ENCODE measurements at places on chromosomes 5 and 9. TPM values are rescaled to one million over a fixed set of nuclear protein-coding genes. Genes with fewer than 3 reads are reported as not detected.

The OR1L8 gene
- not detected for total RNA-seq

The ANKRD20A1 gene
- total RNA-seq = not detected

The TMC1 gene
- total RNA-seq = 0.95 TPM

The PLEKHG4B gene
- 43.6 TPM for total RNA-seq

- DNase-seq = no peak
- H3K4me1 ChIP-seq = no peaks in the 10 kb centered on the region
- H3K27ac ChIP-seq = no peak overlapping the region
- H3K27me3 ChIP-seq = no peaks in the 10 kb centered on the region
- no peak overlapping the region for H3K4me3 ChIP-seq
These were observed 4.9 kb downstream of the SUSD1 start for GRCh38 chr9:112170235-112170634.

DNA sequence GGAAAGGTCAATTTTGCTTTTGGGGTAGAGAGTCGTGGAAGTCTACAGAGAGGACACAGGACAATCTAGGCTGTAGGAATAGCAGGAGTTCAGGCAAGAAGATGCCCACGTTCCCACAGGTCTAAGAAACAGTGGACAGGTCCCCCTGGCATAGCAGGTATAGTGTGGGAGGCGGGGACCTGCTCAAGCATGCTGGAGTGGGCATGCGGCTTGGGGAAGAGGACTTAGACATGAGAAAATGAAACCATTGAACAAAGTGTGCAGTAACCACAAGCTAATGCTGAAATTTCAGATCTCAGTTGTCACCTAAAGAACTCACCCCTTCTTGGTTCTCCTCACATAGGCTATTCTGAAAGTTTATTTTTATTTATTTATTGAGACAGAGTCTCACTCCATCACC lies 142.8 kb upstream of the EFNA5 start:
- no peak for DNase-seq
- H3K36me3 ChIP-seq = no peaks in the 10 kb centered on the region
- H3K27ac ChIP-seq = no peak overlapping the region
- peaks cover 18% of the 10 kb centered on the region for H3K4me1 ChIP-seq
- H3K4me3 ChIP-seq = no peak overlapping the region

DNA sequence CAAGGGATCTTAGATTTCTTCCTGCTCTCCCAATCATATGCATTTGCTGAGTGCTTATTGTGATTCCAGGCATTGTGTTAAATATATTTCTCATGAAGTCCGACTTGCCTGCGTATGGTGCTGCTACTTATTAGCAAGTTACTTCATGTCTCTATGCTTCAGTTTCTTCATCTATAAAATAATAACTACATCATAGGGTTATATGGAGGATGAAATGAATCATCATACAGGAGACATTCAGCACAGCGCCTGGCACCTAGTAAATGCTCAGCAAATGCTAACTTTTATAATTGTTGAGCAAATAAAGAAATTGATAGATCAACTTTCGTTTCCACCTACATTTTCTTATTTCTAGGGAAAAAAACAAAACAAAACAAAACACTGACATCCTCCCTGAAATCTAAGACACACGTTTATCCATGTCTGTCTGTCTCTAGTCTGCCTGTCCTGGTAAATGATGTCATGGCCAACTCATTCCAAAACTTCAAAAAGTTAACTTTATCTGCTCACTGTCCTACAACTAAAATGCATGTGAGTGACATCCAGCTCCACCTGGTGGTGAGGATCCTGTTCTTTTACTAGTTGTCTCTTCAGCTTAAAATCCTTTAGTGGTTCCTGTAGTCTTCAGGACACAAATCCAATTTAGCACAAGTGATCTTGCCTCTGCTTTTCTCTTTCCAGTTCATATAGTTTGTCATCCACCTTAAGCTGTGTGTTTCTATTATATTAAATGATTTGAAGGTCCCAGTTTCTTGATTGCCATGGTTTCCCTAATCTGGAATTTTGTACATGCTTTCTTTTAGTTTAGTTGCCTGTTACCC lies 27.7 kb downstream of the PPP3R2 start:
- H3K27me3 ChIP-seq = no peaks in the 10 kb centered on the region
- H3K36me3 ChIP-seq = peaks cover 24% of the 10 kb centered on the region
- no peak overlapping the region for H3K4me3 ChIP-seq

- H3K4me1 ChIP-seq = no peaks in the 10 kb centered on the region
- no peak overlapping the region for H3K27ac ChIP-seq
- DNase-seq = no peak
- no peaks in the 10 kb centered on the region for H3K36me3 ChIP-seq
- no peaks in the 10 kb centered on the region for H3K27me3 ChIP-seq
These were observed 61.0 kb upstream of the TEX48 start for GRCh38 chr9:114742947-114743346.

- peaks cover 7% of the 10 kb centered on the region for H3K4me1 ChIP-seq
- H3K4me3 ChIP-seq = no peak overlapping the region
- H3K36me3 ChIP-seq = no peaks in the 10 kb centered on the region
- no peaks in the 10 kb centered on the region for H3K27me3 ChIP-seq
- no peak overlapping the region for H3K27ac ChIP-seq
These were observed 65.0 kb downstream of the ST8SIA4 start for GRCh38 chr5:100838048-100838473.

DNA sequence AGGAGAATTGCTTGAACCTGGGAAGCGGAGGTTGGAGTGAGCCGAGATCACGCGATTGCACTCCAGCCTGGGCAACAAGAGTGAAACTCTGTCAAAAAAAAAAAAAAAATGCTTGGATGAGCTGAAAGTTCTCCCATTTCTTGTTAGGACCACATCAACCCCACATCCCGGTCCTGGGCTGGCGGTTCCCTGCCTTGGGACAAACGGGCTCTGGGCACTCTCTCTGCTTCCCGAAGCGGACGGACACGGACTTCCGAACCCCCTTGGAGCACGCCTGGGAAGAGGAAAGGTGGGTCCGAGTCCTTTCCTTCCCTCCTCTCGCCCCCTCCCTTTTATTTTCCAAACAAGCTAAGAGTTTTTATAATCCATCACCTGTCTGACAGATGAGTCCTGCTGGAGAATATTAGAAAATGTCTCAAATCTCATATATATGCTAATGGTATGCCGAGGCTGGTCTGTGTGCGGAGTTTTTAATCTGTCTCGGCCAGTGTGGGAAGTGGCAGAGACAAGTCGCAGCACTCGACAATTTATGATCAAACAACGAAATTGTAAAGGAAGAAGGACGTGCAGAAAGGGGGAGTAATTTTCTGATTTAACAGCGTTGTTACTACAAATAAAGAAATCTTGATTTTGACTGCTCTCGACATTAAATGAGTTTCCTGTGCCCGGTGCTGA lies 257.9 kb upstream of the IRX4 start:
- no peaks in the 10 kb centered on the region for H3K4me1 ChIP-seq
- no peaks in the 10 kb centered on the region for H3K36me3 ChIP-seq
- H3K27ac ChIP-seq = no peak overlapping the region
- H3K27me3 ChIP-seq = no peaks in the 10 kb centered on the region
- DNase-seq = no peak

DNA sequence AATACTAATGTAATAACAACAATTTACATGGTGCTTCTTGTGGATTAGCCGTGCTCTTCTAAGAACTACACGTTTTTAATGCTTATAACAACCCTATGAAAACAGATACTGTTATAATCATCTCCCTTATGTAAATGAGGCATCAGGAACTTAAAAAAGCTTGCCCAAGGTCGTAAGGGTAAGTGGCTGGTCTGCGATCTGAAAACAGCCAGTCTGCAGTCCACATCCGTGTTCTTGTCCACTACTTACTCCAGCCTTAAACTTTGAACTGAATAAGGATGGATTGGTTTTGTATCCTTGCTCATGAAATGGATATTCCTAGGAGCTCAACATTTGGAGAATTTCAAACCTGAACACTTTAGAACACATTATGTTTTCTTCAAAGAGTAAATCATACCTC lies 26.7 kb downstream of the PAM start:
- H3K36me3 ChIP-seq = no peaks in the 10 kb centered on the region
- no peaks in the 10 kb centered on the region for H3K27me3 ChIP-seq
- no peaks in the 10 kb centered on the region for H3K4me1 ChIP-seq
- no peak overlapping the region for H3K27ac ChIP-seq
- no peak overlapping the region for H3K4me3 ChIP-seq
- no peak for DNase-seq

DNA sequence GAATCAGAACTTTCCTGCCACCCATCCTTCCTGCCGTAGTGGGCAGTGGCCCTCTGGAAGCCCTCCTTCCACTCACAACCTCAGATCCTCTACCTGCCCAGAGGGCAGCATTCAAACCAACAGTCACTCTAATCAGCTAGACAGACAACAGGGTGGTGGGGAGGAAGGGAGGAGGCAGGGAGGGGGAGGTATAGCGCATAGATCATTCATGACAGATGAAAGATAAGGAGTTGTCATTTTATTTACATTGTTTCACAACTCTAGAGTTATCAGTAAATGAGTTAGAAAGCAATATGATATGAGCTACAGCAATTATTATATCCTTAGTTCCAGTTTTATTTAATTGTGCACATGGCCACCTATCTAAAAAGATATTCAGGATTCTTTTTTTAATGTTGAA lies 852 bp downstream of the IL9 start:
- H3K4me3 ChIP-seq = no peak overlapping the region
- H3K27me3 ChIP-seq = no peaks in the 10 kb centered on the region
- H3K4me1 ChIP-seq = no peaks in the 10 kb centered on the region
- DNase-seq = no peak

DNA sequence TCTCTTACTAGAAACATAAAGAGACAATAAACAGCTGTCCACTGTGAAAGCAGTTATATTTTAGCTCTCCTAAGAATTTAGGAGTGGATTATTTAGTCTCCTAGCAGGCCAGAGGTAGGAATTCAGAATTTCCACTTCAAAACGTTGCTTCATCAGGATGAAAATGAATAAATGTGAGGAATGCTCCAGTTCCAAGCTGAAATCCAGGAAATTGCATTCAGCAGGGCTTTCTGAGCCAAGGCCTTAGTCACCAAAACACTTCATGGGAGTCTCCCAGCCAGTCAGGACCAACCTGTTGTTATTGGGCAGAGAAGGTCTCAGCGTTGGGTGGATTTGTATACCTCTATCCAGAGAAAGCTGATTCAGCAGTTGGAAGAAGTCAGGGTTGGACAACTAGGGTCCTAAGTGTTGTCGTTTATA lies 1040.3 kb downstream of the TLE1 start:
- H3K27me3 ChIP-seq = no peaks in the 10 kb centered on the region
- H3K4me3 ChIP-seq = no peak overlapping the region
- H3K4me1 ChIP-seq = no peaks in the 10 kb centered on the region
- no peak for DNase-seq
- no peak overlapping the region for H3K27ac ChIP-seq

GRCh38 chr9:32728181-32728580 lies 55.2 kb upstream of the TMEM215 start:
- no peak overlapping the region for H3K27ac ChIP-seq
- no peaks in the 10 kb centered on the region for H3K36me3 ChIP-seq
- H3K27me3 ChIP-seq = no peaks in the 10 kb centered on the region

DNA sequence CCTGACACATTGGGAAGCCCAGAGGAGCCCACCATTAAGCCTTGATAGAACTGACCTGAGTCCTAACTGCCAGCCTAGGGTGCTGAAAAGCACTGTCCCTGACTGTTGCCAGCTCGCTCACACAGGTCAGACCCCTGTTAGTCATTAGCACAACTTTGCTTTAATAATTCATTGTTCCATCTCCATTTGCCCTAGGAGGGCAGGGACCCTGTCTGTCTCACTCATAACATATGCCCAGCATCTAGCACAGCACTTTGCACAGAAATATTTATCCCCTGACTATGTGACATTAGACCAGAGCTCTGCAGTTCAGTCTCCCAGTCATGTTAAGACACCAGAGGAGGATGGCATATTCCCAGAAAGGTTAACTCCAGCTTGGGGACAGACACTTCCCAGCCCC lies 61.8 kb upstream of the STXBP1 start:
- H3K4me1 ChIP-seq = peaks cover 5% of the 10 kb centered on the region
- H3K4me3 ChIP-seq = no peak overlapping the region
- no peak overlapping the region for H3K27ac ChIP-seq
- no peaks in the 10 kb centered on the region for H3K36me3 ChIP-seq
- no peaks in the 10 kb centered on the region for H3K27me3 ChIP-seq

DNA sequence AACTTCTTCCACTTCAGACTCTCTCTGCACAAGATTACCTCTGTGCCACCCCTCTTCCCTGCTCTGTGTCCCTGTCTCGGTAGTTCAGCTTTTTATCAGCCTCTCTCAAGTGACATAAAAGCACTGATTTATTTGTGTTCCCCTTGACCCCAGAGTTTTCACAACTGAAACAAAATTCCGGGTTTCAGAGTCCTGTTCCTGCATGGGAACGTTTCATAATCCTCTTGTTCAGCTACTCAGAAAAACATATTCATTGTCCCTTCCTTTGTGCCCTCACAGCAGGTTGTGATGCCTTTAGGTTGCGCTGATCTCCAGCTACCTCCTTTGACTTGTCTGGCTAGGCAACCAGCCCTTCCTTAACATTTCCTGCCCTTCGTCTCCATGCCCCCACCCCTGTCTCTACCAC lies 13.7 kb upstream of the ITGA1 start:
- no peak for DNase-seq
- no peak overlapping the region for H3K4me3 ChIP-seq
- H3K36me3 ChIP-seq = no peaks in the 10 kb centered on the region
- H3K27ac ChIP-seq = no peak overlapping the region
- H3K27me3 ChIP-seq = no peaks in the 10 kb centered on the region

- H3K27me3 ChIP-seq = no peaks in the 10 kb centered on the region
- H3K27ac ChIP-seq = no peak overlapping the region
- H3K4me1 ChIP-seq = no peaks in the 10 kb centered on the region
- H3K36me3 ChIP-seq = no peaks in the 10 kb centered on the region
These were observed 58.5 kb downstream of the SGCD start for GRCh38 chr5:156385416-156385815.

DNA sequence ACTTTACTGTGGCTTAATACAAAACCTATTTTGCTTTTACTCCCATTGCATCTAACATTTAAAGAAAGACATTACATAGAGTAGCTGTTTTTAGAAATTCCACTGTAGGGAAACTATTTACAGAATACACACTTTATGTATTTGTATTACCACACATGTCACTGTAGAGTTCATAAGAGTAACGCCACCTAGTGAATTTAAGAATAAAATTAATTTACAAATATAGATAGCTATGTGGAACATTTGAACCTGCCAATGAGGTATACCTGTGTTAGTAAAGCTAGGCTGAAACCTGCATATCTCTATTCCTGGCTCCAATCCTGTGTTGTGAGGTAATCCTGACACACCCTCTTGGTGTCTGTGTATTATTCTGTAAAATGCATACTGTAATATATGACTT lies 234.4 kb downstream of the MAST4 start:
- no peak for DNase-seq
- H3K27ac ChIP-seq = no peak overlapping the region
- H3K27me3 ChIP-seq = no peaks in the 10 kb centered on the region
- H3K4me1 ChIP-seq = peaks cover 17% of the 10 kb centered on the region
- no peaks in the 10 kb centered on the region for H3K36me3 ChIP-seq
- H3K4me3 ChIP-seq = no peak overlapping the region

DNA sequence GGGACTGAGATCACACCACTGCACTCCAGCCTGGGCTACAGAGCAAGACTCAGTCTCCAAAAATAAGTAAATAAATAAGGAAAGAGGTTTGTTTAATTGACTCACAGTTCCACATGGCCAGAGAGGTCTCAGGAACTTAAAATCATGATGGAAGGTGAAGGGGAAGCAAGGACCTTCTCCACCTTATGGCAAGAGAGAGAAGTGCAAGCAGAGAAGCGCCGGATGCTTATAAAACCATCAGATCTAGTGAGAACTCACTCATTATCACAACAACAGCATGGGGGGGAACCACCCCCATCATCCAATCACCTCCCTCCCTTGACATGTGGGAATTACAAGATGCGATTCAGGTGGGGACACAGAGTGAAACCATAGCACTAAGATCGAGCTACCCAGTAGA lies 22.8 kb upstream of the RGMB start:
- no peaks in the 10 kb centered on the region for H3K27me3 ChIP-seq
- H3K4me1 ChIP-seq = peaks cover 13% of the 10 kb centered on the region
- H3K36me3 ChIP-seq = no peaks in the 10 kb centered on the region

All from H1 (cell line).